ENCODE measurements at places on chromosomes 2 and 18.

DNA sequence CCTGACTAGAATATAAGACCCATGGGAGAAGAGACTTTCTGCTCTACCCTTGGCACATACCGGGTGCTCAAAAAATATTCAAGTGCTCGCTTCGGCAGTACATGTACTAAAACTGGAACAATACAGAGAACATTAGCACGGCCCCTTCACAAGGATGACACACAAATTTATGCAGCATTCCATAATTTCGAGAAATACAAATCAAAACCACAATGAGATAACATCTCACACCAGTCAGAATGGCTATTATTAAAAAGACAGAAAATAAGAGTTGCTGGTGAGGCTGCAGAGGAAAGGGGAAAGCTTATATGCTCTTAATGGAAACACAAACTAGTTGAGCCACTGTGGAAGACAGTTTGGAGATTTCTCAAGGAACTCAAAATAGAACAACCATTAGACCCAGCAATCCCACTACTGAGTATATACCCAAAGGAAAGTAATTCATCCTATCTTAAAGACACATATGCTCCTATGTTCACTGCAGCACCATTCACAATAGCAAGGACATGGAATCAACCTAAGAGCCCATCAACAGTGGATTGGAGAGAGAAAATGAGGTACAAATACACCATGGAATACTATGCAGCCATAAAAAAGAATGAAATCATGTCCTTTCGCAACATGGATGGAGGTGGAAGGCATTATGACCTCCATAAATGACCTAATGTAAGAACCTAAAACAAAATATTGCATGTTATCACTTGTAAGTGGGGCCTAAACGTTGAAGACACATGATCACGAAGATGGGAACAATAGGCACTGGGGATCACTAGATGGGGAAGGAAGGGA, 71.6 kb upstream of the CYP1B1 start:
- no peak for DNase-seq

- DNase-seq: no peak
Observed at GRCh38 chr2:105820691-105821090, 76.0 kb downstream of the NCK2 start.

DNA sequence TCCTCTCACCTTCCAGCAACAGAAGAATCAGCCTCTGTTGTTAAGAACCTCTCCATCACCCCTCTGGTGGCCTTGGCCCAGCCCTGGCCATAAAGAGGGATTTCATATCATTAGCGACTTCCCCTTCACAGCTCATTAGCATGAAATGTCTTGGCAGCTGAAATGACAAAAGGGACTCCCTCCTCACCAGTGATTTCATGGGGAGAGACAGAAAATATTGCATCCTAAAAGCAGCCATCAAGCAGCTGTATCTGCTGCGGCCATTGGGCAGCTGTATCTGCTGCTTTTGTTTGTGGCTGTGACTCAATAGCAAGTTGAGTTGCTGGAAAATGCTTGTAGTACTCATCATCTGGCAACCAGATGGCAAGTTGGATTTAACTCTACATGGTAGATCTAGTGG, 105.9 kb upstream of the RMDN2 start:
- no peak for DNase-seq

GRCh38 chr18:56139372-56139771, 499.0 kb downstream of the TXNL1 start:
- no peak for DNase-seq

GRCh38 chr2:240450532-240451107, 15.2 kb downstream of the GPC1 start:
- no peak for DNase-seq

DNA sequence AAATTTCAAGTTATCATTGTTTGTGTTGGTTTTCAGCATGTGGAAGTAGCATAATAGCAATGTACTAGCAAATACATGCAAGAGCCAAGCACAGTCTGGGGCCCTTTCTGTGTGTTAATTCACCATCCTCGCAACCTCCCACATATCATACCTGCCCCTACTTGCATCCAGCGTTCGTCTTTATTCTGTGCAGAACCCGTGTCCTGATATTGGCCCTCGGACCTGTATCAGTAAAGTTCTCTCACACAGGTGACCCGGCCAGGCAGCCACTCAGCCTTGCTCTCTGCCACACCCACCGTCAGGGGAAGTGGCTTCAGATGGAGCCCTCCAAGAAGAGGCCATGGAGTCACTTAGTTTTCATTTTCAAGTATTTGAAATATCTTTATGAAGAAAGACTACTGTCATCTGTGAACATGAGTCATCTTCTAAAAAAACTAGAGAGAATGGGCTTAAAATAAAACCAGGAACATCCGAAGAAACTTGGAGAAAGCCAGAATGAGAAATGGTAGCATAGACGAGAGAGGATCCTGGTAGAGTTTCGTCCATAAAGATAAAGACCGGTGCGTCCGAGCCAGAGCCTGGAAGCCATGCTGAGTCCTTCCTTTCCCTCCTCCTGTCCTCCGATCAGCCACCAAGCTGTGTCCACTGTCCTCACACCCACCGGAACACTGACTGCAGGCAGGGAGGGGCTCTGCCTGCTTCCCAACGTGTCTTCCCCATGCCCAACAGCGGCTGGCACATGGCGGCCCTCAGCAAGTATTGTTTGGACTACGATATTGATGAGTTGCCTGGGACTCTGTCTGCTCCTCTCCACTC, 57.3 kb upstream of the RPL31 start:
- DNase-seq: no peak

DNA sequence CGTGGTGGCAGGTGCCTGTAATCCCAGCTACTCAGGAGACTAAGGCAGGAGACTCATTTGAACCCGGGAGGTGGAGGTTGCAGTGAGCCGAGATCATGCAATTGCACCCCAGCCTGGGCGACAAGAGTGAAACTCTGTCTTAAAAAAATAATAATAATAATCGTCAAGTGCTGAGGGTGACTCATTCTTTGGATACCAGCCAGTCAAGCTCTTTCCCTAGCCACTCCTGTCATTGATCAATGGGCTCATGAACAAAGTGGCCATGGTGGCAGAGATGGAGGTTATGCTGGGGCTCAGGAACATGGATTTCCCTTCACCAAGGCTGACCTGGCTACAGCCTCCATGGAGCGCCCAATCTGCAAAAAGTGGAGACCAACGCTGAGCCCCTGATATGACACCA, 94.5 kb upstream of the HAAO start:
- no peak for DNase-seq

- DNase-seq: no peak
Observed at GRCh38 chr2:73997813-73998212, 13.1 kb downstream of the TET3 start.

- no peak for DNase-seq
Observed at GRCh38 chr2:189556526-189556925, 24.1 kb downstream of the SLC40A1 start.

GRCh38 chr2:138333121-138333520, 168.4 kb upstream of the SPOPL start:
- no peak for DNase-seq

GRCh38 chr18:9835113-9835755, 50.5 kb upstream of the TXNDC2 start:
- no peak for DNase-seq

DNA sequence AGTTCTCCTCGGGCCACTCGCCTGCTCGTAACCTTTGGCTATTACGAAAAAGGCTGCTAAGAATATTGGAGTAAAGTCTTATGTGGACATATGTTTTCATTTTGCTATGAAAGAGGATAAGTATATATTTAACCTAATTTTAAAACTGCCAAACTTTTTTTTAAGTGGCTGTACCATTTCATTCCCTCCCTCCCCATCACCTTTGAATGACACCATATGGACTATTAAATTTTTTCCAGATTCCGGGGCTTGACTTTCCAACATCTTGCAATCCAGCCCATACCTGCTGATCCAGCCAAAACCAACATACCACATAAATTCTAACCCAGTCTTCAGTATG, 31.5 kb downstream of the REEP1 start:
- no peak for DNase-seq

- DNase-seq: no peak
Observed at GRCh38 chr2:180336550-180336949, 329.5 kb upstream of the CWC22 start.

DNA sequence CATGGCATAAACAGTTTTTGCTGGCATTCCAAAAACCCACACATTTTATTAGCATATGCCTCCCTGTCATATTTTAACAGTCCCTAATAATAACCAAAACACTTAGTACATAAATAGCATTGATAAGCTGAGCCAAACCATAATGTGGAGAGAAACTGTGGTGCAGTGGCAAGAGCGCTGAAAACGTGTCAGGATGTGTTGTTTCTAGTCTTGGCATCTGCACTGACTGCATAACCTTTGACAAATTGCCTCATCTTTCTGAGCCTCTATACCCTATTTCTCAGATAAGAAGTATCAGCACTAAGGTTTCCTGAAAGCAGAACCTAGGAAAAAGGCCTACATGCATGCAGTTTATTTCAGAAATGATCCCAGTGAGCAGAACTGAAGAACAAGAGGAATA, 41.4 kb downstream of the RAD51AP2 start:
- no peak for DNase-seq

GRCh38 chr2:149661844-149662243, 74.3 kb upstream of the MMADHC start:
- no peak for DNase-seq

DNA sequence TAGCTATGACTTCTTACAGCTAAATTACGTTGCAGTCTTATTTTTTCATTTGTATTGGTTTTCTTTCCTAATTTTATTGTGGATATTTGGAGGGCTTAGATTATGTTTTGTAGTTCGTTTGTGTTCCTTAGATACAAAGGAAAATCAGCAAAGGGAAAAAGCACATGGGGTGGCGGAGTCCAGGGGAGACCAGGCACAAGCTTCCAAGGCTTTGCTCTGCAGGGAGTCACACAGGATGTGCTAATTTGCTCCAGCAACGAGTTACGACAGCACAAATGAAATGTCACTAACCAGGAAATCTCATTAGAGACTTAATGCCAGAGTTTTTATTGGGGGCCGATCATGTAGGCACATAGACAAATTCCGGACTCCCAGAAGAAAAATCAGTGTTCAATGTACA, 60.5 kb upstream of the CABYR start:
- no peak for DNase-seq

DNA sequence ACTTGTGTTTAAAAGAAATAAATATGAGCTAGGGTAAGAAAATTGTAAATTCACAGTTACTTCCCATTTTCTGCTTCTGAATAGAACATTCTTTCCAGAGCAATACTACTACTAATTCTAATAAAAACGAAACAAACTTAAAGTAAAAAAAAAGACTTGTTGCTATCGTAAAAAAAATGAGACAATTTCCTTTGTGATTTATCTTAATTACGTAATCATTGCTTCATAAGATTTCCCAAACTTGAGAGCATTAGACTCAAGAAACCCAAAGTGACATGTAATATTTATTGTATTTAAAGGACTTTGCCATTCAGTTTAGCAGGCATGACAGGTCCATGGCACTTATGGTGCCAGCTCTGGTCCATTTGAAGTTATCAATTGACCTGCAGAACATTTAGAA, 153.8 kb downstream of the AQP4 start:
- no peak for DNase-seq
